HS-27A (cell line): ENCODE measurements at places on chromosomes 2 and 18.

GRCh38 chr2:1663621-1664020 is 80.7 kb downstream of the PXDN start:
- no peak for DNase-seq

- no peak for DNase-seq
Observed at GRCh38 chr18:1015777-1016176, 111.1 kb downstream of the ADCYAP1 start.

- no peak for DNase-seq
Observed at GRCh38 chr2:216436383-216436782, 24.1 kb downstream of the SMARCAL1 start.

- no peak for DNase-seq
Observed at GRCh38 chr2:222964376-222965031, 87.5 kb upstream of the KCNE4 start.

- DNase-seq: no peak
Observed at GRCh38 chr18:8562919-8563318, 46.3 kb upstream of the RAB12 start.

DNA sequence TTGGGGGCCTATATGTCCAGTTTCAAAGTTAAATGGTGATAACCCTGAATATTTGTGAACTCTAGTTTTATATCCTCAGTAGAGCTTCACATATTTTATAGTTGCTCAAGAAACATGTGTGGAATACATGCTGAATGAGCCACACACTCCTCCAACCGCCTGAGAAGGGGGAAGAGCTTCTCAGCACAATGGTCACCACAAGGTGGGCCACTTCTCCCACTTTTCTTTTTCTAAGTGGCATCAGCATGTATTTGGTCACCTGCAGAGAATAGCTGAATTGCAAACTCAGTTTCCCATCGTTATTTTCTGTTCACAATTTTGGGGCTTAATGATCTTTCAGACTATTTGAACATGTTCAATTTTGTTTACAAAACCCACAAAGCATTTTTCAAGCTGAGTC is 340.5 kb downstream of the PARD3B start:
- no peak for DNase-seq

DNA sequence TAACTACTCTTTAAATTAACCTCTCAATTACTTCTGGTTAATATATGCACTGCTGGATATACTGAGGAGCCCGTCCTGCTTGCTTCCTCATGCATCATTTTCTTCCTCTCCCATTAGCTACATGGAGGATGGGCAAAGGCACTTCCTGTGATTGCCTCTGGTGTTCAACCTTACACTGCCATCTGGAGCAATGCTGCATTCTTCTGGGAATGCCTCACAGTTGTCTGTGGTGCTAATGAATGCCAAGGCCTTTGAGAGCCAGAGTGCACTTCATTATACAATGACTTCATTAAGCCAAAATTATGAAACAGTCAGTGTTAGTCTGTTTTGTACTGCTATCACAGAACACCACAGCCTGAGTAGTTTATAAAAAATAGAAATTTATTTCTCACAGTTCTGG is 134.8 kb upstream of the DOCK10 start:
- DNase-seq: no peak

DNA sequence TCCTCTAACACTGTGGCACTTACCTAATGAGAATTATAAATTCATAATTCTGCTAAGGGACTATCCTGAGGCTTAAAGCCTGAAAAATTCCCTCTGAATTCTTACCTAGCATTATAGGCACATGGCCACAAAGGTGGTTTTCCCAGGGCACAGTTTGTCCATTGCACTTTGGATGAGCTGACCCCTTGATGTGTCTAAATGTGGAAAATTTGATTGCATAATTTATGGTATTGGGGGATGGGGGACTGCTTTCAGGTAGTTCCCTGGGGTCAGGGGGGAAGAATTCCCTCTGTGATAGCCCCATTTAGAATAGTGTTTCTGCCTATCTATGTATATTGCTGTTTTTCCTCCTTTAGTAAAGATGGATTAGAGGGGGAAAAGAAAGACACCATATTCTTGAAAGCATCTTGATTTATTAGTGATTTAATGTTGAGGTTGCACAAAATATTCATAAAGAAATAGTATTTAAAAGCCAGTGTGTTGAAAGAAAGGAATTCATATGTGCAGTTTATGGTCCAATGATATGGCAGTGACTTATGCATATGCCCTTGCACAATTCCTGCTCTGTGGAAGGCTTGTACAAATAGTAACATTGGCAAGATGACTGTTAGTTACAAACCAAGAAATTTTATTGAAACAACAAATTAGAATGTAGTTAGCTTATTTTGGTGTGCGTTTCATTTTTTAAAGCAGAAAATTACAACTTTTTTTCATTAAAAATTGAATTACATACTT is 8.7 kb upstream of the HTR2B start:
- no peak for DNase-seq

GRCh38 chr2:98153481-98153880 is 66.5 kb downstream of the VWA3B start:
- DNase-seq: no peak

DNA sequence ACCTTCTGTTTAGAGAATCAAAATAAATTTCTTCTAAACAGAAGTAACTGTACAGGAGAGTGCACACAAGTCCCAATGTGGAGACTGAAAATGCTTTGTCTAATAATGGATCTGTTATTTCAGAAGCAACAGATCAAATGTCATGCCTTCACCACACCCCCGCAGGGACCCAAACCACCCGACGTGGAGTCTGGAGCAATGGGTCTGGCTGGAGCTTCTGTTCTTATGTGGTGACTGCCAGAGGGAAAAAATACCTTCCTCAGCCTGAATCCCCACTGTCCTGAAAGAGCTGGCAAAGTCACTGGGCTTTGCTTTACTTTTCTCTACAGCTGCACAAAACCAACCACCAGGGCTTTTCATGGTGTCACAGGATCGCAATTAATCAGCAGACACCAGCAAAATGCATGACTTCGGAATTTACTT is 119.0 kb upstream of the ZFP36L2 start:
- DNase-seq: no peak

DNA sequence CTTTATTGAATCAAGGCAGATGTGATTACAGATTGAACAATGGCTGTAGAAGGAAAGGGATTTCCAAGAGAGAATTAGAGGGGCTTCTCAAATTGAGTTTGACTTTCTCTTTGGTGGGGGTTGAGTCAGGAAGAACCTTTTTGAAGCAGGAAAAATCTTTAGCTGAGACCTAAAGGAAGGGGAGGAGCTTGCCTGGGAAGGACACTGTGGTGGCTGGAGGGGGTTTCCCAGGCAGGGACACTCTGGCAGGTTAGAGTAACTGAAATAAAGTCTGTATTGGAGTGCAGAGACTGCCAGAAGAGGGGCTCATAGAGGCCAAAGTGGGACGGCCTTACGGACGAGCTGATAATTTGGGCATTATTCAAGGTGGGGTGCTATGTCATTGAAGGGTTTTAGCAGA is 69.3 kb downstream of the NEDD4L start:
- no peak for DNase-seq

DNA sequence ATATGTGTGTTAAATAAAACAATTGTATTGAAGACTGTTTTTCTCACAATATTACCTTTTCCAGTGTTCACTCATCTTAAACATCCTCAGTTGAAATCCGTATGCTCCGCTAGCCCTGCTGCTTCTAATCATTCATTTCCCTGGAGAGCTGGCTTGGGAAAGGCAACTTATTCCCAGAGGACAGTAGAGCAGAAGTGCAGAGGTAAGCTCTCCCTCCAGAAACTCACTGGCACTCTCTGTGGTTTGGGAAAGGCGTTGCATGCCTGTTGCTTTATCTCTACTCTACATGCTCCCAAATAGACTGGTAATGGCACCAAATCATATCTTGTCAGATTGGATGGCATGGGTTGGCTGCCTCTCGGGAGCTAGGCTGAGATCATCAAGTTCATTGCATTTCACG is 117.1 kb upstream of the BOD1L2 start:
- DNase-seq: no peak

- DNase-seq: no peak
Observed at GRCh38 chr18:29361843-29362242, 1184.9 kb upstream of the CDH2 start.

DNA sequence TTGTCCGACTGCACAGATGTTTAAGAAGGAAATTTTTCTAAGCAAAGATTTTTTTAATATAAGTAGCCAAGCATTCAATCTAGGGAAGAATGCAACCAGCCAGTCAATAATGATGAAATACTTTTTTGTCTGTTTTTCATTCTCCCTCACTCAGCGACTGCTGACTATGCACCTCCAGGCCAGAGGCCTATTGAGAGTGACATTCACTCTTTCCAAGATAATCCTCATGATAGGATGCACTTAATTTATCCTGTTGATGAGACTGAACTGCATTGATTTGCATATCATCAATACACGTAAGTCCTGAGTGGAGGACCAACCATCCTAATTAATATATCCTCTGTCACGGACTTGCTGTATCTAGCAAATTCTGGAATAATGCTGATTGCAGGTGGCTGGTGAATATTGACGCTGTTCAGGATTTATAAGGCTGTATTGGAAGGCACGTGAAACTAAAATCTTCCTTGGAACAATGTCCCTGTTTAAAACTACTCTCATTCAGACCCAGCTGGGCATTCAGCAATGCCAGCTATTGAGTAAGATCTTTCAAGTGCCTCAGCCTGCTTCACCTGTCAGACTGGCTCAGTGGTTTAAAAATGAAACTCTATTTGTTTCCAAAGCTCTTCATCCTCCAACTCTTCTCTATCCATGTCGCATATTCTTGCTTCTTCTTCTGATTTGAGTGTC is 142.2 kb downstream of the MAP2 start:
- DNase-seq: no peak

- no peak for DNase-seq
Observed at GRCh38 chr2:13515254-13515653, 798.5 kb downstream of the TRIB2 start.

- DNase-seq: no peak
Observed at GRCh38 chr2:222592176-222592575, 63.7 kb downstream of the FARSB start.

DNA sequence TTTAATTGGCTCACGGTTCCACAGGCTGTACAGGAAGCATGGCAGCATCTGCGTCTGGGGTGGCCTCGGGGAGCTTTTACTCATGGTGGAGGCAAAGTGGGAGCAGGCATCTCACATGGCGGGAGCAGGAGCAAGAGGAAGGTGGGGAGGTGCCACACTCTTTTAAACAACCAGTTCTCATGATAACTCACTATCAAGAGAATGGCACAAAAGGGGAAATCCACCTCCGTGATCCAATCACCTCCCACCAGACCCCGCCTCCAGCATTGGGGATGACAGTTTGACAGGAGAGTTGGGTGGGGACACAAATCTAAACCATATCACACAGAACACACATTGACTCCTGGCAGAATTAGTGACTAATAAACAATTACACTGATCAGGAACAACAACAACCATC is 68.6 kb upstream of the ACKR3 start:
- DNase-seq: no peak

DNA sequence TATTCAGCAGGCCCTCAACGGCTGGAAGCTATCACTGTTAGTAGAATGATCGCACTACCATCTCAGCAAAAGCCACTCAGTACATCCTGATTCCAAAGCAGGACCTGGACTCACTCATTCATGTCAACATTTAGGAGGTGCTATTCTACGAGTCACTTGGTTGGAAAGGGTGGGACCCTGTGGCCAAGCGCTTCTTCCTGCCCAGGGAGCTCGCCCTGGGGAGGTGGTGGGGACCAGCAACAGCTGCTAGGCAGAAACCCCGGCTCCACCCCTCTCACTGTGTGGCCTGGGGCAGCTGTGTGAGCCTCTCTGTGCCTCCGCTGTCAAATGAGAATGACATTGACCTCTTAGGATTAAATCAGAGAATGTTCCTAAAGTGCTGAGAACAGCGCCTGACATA is 231.4 kb downstream of the EIPR1 start:
- DNase-seq: no peak

DNA sequence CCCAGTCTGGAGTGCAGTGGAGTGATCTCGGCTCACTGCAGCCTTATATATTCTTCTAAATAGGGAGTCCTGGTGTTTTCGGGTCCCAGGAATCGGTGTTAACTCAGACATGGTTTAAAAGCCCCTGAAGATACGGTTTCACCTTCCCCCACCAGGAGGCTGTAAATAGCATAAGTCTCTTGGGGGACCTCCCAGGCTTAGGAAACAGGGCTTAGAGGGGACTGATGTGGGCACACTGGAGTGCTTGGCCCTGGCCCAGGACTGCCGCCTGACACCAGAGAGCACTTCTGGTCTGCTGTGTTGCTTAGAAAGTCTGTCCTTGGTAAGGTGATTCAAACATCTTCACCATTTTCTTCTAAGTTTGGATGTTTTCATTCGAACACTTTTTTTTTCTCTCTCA is 39.7 kb upstream of the MAP4K4 start:
- DNase-seq: no peak

GRCh38 chr2:33241072-33241471 is 235.4 kb upstream of the RASGRP3 start:
- no peak for DNase-seq

DNA sequence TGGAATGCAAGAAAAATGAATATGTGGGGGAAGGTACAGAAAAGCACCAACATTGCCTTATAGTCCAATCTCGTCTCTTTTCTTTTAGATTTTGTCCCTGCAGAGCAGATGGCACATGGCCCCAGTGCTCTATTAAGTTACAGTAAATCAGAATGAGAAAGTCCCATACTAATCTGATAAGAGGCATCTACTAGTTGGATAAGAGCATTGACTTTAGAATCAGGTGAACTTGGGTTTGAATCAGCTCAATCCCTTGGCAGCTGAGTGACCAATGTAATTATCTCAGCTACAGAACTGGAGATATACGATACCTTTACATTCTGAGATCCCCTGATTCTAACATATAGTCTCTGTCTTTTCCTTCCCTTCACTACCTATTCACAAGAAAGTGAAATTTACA is 54.8 kb upstream of the PDE1A start:
- no peak for DNase-seq

- no peak for DNase-seq
Observed at GRCh38 chr2:43100883-43101662, 125.3 kb downstream of the ZFP36L2 start.

GRCh38 chr18:75839041-75839440 is 411.5 kb upstream of the SMIM21 start:
- no peak for DNase-seq

DNA sequence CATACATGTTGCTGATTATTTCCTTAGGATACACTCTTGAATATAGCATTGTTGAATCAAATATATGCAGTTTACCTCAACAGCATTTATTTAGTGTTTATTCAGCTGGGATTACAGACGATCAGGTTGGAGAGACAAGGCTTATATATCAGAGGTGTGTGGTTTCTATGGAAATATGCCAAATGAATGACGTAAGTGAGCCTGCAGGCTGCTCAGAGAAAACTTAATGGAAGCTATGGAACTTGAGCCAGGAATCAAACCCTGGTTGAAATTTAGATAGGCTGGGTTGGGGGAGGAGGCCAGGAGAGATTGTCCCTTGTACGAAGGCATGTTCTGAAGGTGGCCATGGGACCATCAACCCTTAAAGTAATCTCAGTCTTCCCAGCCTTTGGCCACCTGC is 79.5 kb downstream of the INPP4A start:
- DNase-seq: no peak

- DNase-seq: no peak
Observed at GRCh38 chr18:31942291-31942998, 483 bp downstream of the TRAPPC8 start.
